Activated T-cell treated with anti-CD3 and anti-CD28 coated beads for 48 hours (primary cell): ENCODE measurements at places on chromosomes 7 and 10.

DNA sequence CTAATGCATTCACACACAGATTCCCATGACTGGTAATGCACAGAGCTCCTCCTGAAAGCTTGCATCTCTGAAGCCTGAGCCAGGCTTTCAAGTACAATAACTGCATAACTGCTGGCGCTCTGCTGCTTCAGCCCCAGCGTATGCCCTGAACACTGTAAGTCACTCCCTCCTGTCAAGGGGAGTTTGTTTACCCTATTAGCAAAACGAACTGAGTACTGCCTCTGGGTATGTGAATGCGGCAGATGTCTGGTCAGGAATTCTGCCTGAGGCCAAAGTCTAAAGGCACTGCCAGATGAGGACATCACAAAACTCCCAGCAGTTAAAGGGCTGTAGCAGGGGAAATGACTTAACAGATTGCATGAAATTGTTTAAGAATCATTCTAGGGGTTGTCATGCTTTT lies 97.7 kb downstream of the NRCAM start:
- no peak for DNase-seq

- DNase-seq = no peak
These were observed 609.8 kb upstream of the FOXK1 start for GRCh38 chr7:4072161-4072925.

GRCh38 chr7:157612664-157613561 lies 276.1 kb downstream of the DNAJB6 start:
- DNase-seq = peak; percentile 46

GRCh38 chr7:30918676-30919075 lies 7.0 kb downstream of the AQP1 start:
- no peak for DNase-seq

- no peak for DNase-seq
These were observed 45.1 kb upstream of the AP5Z1 start for GRCh38 chr7:4730276-4730675.

DNA sequence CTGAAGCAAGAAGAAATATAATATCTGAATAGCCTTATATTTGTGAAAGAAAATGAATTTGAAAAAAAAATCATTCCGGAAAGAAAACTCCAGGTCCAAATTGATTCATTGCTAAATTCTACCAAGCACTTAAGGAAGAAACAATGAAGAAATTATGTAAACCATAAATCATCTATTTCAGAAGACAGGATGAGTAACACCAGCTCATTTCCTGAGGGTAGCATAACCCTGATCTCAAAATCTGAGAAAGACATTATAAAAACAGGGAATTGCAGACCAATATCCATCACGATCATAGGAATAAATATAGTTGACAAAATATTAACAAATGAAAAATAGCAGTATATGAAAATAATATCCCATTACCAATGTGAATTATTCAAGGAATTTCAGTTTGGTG lies 70.1 kb upstream of the RAB18 start:
- DNase-seq = no peak

DNA sequence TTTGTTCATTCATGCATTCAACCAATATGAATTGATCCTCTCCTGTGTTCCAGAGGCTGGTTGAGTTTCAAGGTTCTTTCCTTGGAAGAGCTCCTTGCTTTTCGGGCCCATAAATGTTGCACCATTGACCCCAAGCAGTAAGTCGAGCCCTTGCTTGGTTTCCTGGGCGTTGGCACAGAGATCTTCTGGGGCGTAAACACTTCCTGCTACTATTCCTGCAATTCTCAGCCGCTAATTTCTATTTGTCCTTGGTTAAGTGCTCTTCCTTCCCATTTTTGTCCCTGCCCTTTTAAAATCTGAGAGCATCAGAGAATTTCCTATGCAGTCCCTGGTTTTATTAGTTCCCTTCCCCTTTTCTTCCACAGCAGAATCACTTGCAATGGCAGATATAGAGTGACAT lies 44.1 kb upstream of the ADRB1 start:
- no peak for DNase-seq

DNA sequence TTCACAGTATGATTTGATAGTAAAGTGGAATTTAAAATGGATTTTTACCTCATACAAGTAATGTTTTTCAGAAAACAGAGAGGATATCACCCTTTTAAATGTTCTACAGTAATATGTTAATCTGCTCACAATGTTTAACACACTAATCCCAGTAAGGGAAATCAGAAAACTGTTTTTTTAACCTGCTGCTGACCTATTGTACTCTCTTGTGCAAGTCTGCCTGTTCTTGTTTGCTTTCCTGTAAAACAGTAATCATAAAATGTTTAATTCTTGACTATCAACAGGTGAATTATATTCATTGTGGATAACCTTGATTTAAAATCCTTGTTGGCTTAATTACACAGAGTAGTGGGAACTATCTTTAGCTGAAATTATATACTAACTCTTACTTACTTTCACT lies 126.4 kb downstream of the GNAT3 start:
- no peak for DNase-seq

DNA sequence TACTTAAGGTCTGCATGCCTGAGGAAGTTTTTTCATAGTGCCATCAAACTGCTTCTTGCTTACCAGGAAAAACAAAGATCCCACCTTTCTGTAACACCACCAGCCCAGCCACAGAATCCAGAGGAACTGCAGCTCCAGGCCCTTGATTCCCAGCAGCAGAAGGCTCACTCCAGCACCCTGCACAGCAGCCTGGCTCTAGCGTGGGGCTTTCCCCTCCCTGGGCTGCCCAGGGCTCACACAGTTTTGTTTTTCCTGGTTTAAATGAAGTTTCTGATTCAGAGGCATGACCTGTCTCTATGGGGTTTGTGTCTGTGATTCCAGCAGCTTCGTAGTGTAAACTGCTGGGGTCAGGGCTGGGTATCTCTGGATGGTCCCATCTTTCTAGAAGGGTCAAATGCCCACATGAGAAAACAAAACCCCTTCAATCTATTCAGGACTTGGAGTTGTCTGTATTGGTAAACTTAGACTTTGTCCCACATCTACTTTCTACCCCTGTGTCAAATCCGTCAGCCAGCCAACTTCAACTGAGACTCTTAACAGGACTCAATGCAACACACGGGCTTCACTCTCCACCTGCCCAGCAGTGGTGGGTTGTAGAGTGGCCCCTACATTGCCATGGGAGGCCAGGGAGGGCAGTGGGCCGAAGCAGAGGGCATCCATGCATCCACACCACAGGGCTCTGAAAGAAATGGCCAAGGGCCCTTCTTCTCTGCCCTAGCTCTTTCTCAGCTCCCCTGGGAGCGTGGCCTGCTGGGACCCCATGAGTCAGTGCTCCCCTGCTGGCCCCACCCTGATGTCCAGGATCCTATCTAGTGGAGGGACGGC lies 73.6 kb downstream of the ATXN7L1 start:
- DNase-seq = no peak

DNA sequence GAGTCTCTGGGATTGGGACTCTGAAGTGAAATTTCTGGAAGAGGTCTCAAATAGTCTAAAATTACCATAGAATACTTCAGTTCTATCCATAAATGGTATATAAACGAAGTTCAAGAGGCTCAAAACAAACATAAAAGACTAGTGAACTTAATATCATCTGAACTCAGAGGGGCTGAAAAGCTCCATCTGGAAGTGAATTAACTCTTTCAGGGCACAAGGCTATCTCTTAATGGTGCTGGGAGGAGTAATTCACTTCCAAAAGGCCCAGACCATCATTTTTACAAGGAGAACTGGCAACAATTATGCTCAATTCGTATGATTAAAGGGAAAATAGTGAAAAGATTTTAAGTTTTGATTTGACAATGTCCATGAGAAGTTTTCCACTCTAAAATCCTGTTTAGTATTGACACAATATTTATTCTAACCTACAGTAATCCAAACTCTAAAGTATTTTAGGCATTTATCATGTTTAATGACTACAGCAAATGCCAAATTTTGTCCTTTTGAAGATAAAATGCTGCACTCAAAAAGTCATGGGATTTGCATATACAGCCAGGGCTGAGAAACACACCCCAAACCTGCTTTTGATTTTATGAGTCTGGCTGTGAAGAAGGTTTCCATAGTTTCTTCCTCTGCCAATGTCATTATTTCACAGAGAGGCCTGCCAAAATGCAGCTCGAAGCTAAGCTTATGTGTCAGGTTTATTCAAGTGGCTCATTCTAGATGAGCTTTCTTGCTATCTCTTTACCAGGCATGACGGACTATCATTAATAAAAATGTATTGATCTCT lies 143.9 kb downstream of the HIBADH start:
- DNase-seq = no peak

GRCh38 chr10:44385026-44385695 lies at the start of gene CXCL12:
TSS of gene CXCL12 (minus strand) at chr10:44385097. CDS start at chr10:44385005, 92 bp downstream.
- no peak for DNase-seq

GRCh38 chr10:70779088-70779487 lies 6.1 kb downstream of the TBATA start:
- DNase-seq = no peak

DNA sequence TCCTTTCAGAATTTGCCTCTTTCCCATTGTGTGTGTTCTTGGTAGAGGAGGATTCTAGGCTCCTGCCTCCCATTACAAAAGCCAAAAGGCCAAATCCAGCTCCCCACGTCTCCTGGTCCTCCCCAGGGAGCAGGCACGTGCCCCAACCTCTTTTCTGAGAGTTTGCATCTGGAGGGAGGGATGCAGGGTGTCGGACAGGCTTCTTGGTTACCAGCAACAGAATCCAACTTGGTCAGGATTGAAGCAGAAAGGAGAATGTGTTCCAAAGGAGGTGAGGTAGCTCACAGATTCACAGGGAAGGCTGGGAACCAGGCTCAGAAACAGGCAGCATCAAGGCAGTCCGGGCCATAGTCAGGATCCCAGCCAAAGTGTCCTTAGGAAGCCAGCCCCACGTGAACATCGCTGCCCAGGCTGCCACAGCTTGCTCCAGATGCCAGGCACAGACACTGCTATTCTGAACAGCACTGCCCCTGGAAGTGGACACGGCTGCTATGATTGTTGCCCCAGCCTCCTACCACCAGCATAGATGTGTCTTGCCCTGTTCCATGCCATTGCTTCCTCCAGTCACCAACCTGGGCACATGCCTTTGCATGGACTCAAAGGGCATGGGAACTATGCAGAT lies 264.2 kb upstream of the ZMIZ1 start:
- no peak for DNase-seq

GRCh38 chr7:74657692-74658177 lies at the start of gene GTF2I:
TSS of gene GTF2I (plus strand) at chr7:74657718. CDS start at chr7:74689129, 31,411 bp downstream.
- DNase-seq = no peak

DNA sequence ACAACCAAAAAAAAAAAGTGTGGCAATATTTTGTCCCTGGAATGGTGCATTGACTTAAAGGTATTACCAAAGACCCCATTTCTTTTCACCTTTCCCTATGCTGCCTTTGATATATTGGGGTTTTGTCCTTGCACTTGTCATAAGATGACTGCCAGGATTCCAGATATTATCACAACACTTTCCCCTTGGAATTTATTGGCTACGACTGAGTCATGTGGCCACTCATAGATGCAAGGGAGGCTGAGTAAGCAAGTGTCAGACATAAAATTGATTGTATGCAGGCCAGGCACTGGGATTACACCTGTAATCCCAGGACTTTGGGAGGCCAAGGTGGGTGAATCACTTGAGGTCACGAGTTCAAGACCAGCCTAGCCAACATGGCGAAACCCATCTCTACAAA lies 83.6 kb downstream of the PPP1R3C start:
- DNase-seq = no peak

GRCh38 chr7:117873310-117874190 lies at the start of gene CTTNBP2:
TSS of gene CTTNBP2 (minus strand) at chr7:117873441. CDS start at chr7:117873415, 26 bp downstream.
- DNase-seq = peak; percentile 8

DNA sequence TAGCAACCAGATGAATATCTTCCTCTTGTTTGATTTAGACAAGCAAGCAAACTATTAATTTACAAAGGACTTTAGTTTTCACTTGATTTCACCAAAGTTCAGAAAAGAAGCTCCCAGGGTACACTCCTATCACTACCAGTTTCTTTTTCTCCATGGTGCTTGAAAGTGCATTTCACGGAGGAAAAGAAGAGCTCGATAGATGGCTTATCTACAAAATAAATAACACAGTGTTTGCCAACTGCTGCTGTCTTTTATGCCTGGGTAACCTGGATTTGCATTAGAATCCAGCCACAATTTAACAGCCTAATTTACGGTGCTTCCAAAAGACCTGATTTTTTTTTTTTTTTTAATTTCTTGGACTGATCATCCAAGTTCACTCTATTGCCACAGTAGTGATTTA lies 275.7 kb downstream of the GPR37 start:
- no peak for DNase-seq

DNA sequence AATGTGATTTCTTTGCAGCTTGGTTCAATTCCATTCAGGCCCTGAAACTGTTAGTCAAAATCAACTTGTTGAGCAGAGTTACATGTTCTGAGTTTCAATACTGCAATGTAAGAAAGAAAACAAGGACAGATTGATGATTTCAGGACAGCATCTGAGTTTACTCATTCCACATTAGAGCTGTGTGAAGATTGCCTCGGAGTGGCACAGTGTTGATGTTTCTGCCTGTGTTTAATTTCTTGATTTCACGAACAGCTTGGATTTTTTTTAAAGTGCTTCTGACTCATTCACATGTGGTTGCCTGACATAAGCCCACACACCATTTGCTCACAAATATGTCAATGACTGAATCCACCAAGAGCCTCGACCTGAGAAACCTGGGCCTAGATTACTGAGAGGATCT lies 101.2 kb upstream of the PARD3 start:
- DNase-seq = no peak

GRCh38 chr10:78575400-78575799 lies 493.4 kb upstream of the ZMIZ1 start:
- DNase-seq = no peak
